ENCODE measurements at places on chromosomes 12 and 14.
A peak's percentile ranks its signal among the peaks of the same experiment; 100 is the strongest.

- no peak for DNase-seq
Measured at GRCh38 chr12:6363010-6363329, 12.4 kb downstream of the SCNN1A start.

GRCh38 chr12:123119808-123120207, 31.1 kb downstream of the PITPNM2 start:
- DNase-seq, result no peak

- DNase-seq, result peak; percentile 55
Measured at GRCh38 chr12:67069451-67070306, 199.5 kb upstream of the CAND1 start.

GRCh38 chr14:34302654-34303053, 159.4 kb downstream of the SPTSSA start:
- DNase-seq, result peak; percentile 19

GRCh38 chr12:68447797-68448260, 115.7 kb upstream of the MDM1 start:
- DNase-seq, result no peak

DNA sequence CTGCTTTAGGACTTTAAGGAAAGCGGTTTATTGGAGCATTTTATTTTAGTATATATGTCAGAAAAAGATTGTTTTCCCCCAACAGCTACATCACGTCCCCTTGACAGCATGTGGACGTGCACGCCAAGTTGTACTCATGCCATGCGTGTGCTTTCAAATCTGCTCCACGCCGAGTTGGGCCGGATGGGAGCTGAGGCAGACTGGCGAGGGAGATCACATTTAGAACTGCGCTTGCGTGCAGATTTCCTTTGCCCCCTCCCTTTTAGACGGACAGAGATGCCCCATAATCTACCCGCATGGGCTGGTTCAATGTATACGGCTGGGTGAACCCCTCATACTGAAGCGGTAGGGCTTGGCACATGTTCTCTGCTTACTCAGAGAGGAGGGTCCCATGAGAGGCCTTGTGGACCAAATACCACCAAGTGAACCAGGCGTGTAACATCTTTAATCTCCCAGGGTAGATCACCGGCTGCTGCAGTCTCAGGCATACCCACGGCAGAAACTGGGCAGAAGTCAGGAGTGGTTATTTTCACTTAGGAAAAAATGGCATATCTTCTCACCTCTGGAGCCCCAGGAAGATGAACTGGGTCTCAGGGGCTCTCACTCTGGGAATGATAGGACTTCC, 92.1 kb downstream of the ESR2 start:
- DNase-seq, result no peak

GRCh38 chr14:50560931-50561285, 963 bp downstream of the ATL1 start:
- DNase-seq, result peak; percentile 50

- DNase-seq, result no peak
Measured at GRCh38 chr12:59636945-59637691, 41.3 kb downstream of the SLC16A7 start.

- DNase-seq, result no peak
Measured at GRCh38 chr12:131094831-131095805, 141.4 kb downstream of the ADGRD1 start.

- no peak for DNase-seq
Measured at GRCh38 chr12:116453631-116454030, 105.5 kb upstream of the MAP1LC3B2 start.

- no peak for DNase-seq
Measured at GRCh38 chr14:90600619-90601018, 203.8 kb downstream of the CALM1 start.

DNA sequence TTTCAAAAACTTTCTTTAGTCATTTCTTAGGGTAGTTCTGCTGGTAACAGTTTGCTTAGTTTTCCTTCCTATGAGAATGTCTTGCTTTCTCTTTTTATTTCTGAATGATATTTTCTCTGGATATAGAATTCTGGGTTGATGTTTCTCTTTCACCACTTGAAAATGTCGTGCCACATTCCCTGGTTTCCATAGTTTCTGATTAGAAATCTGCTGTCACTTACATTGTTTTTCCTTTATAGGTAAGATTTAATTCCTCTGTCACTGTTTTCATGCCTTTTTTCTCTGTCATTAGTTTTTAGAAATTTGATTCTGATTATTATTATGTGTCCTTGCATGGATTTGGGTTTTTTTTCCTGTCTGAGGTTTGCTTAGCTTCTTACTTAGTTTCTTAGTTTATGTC, 77.3 kb upstream of the PCNX4 start:
- no peak for DNase-seq

DNA sequence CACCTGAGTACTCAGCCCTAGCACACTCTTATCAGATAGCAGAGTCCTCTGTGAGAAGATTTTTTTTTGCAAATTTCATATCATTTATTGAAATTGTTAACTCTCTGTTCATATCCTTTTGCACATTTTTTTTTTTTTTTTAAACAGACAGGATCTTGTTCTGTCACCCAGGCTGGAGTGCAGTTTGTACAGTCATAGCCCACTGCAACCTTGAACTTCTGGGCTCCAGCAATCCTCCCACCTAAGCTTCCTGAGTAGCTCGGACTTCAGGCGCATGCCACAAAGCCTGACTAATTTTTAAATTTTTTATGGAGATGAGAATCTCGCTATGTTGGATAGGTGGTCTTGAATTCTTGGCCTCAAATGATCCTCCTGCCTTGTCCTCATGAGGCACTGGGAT, 4.3 kb downstream of the PARP2 start:
- DNase-seq, result no peak

GRCh38 chr14:59788176-59788575, 82.4 kb downstream of the RTN1 start:
- DNase-seq, result no peak

GRCh38 chr14:104321088-104321801, 182.9 kb downstream of the KIF26A start:
- DNase-seq, result no peak

GRCh38 chr14:62269204-62269603, 507.0 kb downstream of the SNAPC1 start:
- DNase-seq, result no peak

GRCh38 chr14:90693413-90693812, 122.8 kb downstream of the TTC7B start:
- no peak for DNase-seq

DNA sequence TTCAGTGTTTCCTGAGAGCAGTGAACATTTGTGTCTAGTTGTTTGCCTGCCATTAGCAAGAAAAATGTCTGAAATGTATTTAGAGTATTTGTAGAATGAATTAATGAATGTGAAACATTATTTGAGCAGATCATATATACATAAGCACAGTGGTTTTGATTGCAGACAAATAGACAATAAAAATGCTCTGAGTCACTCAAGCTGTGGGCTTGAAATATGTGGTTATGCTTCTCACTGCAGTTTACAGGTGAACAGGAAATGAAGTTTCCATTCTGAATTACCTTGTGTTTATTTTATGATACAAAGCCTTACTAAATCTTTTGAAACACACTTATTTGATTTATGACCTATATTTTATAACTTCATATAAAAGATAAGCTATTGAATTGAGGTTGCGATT, 827.7 kb downstream of the TMTC2 start:
- no peak for DNase-seq

DNA sequence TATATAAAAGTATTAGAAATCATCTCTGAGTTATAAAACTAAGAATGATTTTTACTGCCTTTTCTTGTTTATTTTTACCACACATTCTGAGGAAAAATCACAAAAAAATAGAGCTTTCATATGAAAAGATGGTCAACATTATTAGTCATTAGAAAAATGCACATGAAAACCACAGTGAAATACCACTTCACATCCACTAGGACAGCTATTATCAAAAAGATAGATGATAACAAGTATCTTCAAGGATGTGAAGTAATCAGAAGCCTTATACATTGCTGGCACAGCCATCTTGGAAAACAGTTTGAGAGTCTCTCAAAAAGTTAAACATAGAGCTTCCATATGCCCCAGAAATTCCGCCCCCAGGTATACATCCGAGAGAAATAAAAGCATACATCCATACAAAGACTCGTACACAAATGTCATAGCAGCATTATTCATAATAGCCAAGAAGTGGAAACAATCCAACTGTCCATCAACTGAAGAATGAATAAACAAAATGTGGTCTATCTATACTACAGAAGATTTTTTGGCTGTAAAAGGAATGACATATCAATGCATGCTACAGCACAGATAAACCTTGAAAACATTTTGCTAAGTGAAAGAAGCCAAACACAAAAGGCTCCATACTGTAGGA, 523.9 kb downstream of the FUT8 start:
- no peak for DNase-seq

DNA sequence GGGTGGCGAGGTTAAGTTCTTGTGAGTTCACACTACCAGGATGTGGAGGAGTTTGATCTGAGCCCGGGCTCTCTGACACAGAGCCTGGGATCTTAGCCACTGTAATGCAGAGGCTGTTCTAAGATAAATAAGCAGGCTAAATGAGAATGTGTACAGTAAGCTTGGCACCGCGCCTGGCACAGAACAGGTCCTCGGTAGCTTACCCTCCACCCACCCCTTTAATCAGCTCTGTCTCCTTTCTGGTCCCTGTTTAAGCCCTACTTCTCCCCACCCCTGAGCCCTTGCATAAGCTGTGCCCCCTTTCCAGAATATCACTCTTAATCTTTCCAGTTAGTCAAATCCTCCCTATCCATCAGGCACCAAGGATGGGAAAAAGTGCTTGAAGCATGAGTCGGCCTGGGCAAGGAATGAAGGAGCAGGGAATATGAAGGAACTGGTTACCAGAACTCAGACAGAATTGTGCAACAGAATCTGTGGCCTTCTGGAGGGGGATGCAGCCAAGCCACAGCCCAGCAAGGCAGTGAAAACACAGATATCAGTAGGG, 32.8 kb upstream of the CMKLR1 start:
- DNase-seq, result no peak

- no peak for DNase-seq
Measured at GRCh38 chr14:50198499-50198898, 32.9 kb downstream of the SOS2 start.

DNA sequence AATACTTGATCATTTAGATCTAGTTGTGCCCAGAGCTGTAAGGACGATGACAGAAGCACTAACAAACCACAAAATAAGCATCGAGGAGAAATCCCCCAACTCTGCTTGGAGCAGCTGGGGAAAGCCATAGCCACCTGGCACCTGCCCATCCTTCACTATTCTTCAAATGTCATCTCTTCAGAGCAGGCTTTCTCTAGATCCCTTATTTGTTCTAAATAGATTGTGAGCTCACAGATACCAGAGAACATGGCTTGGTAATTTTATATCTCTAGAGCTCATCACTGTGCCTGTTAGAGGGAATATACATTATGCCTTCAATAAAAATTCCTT, 50.9 kb downstream of the GRIP1 start:
- DNase-seq, result no peak

- no peak for DNase-seq
Measured at GRCh38 chr12:92886131-92886530, 43.0 kb downstream of the EEA1 start.

DNA sequence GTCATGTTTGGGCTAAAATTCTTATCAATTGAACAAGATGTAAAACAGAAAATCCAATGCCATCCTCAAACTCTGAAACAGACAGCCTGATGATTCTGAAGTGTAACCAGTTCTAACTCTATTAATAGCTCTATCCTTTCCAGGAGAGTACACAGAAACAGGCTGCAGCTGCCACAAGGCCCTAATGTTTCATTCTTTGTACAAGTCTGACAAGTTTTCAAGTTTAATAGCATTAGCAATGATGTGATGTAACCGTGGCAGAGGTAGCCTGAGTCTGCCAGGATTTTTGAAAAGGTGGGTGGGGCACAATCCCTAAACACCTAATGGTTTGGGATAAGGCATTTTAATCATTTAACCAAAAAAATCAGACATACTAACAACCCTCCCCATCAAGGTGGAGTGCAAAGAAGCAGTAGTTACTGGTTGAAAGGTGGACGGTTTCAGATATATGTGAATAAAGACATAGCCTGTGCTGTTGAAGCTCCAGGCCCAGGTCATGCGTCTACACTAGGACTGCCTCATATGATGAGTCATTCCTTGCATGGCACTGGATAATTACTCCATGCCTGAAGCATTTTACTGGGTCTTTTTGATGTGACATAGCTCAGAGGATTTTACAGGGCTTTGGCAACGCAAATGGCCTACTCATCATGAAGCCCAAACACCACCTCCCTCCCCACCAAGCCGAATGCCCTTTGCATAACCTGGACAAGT, 145.1 kb upstream of the GRIP1 start:
- no peak for DNase-seq

- no peak for DNase-seq
Measured at GRCh38 chr12:78584695-78585094, 279.9 kb upstream of the SYT1 start.

DNA sequence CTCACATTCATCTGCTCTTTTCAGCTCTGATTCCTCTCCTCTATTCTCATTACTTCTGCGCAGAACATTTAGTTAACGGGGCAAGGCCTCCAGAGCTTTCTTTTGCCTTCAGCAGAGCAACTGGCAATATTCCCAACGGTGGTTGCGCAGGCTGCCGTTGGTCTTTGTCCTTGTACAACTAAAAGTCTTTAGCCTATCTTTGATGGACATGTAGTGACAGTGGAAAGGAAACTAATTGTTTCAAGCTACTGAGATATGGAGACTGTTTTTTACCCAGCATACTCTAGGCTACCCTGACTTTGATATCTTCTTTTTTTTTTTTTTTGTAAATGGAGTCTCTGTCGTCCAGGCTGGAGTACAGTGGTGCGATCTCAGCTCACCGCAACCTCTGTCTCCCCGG, 12.6 kb downstream of the R3HDM2 start:
- no peak for DNase-seq

- no peak for DNase-seq
Measured at GRCh38 chr14:77547512-77548180, 49.0 kb upstream of the ISM2 start.

DNA sequence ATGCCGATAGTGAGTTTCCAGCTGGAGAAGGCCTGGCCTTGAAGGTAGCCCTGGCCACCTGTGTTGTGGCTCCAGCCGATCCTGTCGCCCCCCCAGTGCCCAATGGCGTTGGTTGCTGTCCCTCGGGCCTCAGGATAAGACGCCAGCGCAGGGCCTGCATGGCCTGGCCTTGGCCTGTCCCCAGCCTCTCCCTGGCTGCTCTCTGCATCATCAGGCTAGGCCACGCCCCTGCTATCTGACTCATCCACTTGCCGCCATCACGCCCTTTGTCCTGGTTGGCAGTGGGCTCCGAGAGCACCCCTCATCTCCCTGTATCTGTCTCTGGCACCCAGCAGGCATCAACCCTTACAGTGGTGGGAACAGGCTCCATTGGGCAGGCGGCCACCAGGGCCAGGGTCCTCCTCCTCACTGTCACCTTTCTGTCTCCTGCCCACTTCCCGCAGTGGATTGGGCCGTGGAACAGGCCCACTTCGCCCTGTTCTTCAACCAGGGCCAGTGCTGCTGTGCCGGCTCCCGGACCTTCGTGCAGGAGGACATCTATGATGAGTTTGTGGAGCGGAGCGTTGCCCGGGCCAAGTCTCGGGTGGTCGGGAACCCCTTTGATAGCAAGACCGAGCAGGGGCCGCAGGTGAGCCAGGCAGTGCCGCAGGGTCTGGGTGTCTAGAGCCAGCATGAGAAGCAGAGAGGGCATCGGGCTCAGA, 25.6 kb downstream of the ALDH2 start:
- DNase-seq, result no peak
